Stomach (tissue), 19 donors: ENCODE measurements at places on chromosomes 12 and 14.

DNA sequence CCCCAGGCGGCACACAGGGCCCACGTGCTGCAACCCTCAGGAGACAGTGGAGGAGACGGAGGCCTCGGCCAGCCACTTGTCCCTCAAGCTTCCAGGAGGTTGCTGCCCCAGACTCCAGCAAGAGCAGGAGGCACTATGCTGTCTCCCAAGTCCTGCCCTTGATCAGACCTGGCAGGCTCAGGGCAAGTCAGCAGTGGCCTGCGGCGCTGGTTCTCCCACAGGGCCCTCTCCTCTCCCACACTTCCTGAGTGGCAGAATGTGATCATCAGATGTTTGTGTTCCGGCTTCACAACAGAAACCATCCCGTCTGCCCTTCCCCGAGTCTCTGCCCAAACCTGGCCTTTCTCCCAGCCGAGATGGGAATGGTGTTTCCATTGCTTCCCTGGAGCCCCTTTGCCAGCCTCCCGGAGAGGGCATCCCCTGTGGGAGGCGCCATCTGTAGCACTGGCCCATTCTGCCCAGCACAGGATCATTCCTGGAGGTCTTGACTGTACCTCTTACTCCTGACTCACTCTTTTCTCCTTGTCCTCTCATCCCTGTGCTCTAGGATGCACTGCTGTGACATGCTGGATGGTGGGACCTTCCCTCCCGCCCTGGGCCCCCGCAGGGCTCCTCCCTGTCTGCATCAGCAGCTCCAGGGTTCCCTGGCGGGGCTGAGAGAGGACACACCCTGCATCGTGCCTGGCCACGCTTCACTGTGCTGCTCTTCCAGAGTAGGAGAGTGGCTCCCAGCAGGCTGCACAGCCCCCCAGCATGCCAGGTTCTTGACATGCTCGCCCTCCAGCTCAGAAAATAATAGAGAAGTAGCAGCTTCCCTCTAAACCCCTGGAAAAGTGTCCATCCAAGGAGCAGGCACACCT is 114.7 kb upstream of the FKBP4 start:
- no peak for DNase-seq

DNA sequence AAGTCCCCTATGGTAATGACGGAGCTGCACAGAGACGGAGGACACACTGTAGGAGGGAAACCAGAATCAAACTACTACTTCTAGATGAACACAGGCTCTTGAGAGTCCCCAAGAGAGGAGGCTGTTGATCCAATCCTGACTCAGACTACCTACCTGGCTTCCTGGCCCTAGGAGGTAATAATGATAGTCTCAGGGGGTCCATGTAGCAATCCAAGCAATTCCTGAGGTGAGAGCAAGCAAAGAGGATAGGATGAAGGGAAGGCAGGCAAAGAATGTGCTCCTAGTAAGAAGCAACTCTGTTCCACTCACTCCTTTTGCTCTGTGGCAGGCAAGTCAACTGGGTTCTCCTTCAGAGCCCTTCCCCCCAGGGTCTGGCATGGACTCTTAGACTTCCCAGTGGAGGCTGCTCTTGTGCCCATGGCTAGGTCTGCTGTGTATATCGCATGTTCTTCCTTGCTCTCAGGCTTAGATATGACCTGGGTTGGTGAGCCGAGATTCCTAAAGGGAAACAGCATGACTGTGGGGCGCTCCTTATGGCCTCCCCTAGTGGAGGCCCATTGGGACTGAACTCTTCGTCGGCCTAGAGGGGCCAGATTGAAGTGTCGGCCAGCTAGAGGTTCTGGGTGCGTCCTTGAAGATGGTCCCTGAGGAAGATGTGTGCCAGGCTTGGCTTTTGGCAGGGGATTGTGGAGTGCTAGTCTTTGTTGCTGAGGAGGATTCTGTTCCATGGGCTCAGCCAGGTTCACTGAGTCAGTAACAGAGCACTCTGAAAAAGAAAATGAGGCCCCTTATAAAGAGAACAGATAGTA is 2.1 kb downstream of the TINF2 start:
- no peak for DNase-seq

- DNase-seq, result no peak
Observed at GRCh38 chr12:116443821-116444589, 115.2 kb upstream of the MAP1LC3B2 start.

DNA sequence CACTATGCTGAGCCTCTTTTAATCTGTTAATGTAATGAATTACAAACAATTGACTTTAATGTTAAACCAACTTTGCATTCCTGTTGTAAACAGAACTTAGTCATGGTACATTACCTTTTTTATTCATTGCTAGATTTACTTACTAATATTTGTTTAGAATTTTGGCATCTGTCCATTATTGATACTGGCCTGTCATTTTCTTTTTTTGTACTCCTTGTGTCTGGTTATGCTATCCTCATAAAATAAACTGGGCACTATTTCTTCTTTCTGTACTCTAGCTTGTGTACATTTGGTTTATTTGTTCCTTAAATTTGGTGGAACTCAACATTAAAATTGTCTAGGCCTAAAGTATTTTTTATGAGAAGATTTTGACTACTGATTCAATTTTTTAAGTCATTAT is 32.1 kb downstream of the SPATA7 start:
- no peak for DNase-seq

DNA sequence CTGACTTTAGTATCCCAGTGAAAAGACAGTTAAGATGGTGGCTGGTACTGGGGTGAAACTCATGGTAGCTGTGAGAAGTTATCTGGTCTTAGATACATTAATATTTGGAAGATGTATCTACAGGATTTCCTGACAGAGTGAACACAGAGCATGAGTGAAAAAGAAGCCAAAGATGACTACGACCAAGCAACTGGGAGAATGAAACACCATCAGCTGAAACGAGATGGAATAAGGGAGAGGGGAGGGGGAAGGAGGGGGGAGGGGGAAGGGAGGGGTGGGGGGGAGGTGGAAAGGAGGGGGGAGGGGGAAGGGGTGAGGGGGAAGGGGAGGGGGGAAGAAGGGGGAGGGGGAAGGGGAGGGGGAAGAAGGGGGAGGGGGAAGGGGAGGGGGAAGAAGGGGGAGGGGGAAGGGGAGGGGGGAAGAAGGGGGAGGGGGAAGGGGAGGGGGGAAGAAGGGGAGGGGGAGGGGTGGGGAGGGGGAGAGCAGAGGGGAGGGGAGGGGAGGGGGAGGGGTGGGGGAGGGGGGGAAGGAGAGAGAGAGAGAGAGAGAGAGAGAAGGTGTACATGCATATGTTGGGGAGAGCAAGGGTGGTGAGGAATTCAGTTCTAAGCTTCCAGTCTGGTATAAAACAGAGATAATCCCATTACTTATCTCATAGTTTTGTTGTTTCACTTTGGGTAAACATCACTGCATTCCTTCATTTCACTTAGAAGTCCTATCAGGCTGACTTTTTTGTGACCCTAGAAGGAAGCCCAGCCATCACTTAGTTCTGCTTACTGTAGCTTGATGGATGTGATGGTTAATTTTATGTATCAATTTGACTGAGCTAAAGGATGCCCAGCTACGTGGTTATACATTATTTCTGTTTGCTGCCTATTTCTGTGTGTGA is 73.9 kb downstream of the SPPL3 start:
- DNase-seq, result peak; percentile 18

DNA sequence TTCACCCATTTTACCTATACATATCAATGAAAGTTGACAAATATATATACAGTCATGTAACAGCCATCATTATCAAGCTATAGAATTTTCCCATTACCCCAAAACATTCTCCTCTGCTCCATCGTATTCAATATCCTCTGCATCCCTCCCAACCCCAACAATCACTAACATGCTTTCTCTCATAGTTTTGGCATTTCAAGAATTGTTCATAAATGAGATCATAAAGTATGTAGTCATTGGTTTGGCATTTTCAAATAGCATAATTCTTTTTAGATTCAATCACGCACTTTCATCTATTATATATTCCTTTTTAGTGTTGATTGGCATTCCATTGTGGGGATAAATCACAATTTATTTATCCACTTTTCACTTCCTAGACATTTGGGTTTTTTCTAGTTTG is 866.0 kb upstream of the TMEM132C start:
- no peak for DNase-seq

GRCh38 chr14:71013551-71014192 is 106.4 kb downstream of the PCNX1 start:
- no peak for DNase-seq

DNA sequence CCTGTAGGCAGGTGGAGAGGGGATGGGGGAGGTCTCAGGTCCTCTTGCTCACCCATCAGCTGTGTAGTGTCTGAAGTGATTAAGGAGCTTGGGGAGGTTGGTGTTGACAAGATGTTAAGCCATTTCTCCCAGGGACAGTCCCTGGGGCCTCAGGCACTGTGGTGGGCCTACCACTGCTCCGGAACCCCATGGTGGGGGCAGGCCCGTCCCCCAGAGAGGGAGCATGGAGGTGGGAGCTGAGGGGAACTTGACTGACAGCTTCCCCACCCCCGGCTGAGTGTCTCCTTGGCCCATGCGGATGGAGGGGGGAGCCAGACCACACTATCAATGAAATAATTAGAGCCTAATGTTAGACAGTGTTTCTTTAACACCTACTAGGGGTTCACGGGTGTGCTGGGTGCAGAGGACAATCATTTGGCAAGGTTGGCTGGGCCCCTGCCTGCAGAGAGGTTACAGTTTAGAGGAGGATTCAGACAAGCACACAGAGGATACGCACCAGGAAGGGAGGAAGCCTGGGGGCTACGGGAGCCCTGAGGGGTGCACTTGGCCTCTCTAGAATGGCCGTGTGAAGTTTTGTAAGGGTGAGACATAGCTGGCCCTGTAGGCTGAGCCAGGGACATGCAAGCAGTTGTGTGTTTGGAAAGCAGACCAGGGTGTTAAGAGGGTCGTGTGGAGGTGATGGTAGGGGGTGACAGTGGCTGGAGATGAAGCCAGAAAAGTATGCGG is 19.3 kb upstream of the KRT80 start:
- DNase-seq, result no peak

GRCh38 chr12:2652401-2653081 is 142.2 kb upstream of the FKBP4 start:
- no peak for DNase-seq

- DNase-seq, result no peak
Observed at GRCh38 chr14:53193193-53193592, 40.1 kb upstream of the DDHD1 start.

GRCh38 chr14:28952161-28952560 is 185.6 kb downstream of the FOXG1 start:
- DNase-seq, result no peak
